Thyroid gland (tissue), 4 donors: ENCODE measurements at places on chromosomes 5 and 9.

DNA sequence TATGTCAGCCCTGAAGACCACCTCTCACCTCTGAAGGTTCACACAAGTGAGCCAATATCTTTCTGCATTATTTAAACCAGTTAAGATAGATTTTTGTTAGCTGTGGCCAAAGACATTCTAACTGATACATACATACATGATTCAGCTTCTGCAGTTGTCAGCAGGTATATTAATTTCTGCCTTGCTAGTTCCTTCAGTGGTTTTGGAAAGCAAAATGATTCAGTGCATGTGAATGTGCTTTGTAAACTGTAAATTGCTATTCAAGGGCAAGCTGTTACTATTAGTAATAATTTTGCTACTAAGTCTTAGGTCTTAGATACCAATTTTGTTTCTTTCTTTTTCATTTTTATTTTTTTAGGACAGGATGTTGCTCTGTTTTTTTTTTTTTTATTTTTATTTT lies 89.2 kb upstream of the ERBIN start:
- no peaks in the 10 kb centered on the region for H3K36me3 ChIP-seq
- no peak overlapping the region for H3K4me3 ChIP-seq
- H3K27ac ChIP-seq, result no peak overlapping the region
- H3K27me3 ChIP-seq, result no peaks in the 10 kb centered on the region

DNA sequence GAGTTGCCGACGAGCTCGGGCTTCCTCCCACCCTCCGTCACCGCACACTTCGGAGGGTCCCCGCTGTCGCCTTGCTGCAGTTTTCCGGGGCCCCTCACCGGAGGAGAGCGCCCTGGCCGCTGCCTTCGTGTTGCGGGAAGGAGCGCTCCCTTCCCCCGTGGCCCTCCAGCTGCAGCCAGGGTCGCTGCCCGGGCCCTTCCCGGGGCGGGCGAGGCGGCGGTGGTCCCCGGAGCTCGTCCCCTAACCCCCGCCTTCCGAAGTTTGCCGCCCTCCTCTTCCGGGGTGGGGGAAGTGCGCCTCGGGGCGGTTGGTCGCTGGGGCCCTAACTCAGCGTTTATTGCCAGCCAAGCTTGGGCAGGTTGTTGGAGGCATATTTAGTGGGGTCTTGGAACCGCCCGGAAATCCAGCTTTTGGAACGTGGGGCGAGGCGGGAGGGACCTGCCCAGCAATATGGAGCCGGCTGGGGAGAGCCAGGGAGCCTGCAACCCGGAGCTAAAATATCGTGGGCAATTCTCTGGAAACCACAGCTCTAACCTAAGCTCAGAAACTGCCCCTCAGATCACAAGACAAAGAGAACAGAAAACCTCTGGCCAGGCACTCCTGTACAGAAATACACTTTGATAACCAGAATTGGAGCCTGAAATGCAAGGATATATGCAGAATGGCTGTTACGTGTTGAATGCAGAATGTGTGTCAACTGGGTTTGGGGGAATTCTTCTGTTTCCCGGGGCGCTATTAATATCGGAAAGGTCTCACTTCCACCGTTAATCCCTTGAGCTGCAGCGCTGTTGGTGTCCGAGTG lies 890 bp downstream of the PIK3R1 start:
- H3K4me3 ChIP-seq, result peak overlapping the region; percentile 95
- DNase-seq, result peak; percentile 56
- no peaks in the 10 kb centered on the region for H3K27me3 ChIP-seq
- H3K4me1 ChIP-seq, result peaks cover 24% of the 10 kb centered on the region

DNA sequence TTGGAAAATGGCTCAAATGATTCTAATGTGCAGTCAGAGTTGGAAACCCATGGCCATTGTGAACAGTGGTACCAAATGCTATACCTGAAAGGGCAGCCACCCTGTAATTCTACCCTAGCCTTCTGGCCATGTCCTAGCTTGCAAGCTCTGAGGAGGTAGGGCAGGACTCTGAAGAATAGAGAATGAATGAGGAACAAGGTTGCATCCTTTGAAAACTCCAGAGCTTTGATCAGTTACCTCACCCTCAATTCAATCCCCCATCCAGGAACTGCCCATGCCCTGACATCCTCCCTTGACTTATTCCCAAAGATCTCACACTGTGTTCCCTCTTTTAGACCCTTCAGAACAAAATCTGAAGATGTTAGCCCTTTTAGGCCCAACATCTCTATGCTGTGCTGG lies 17.8 kb upstream of the ERMP1 start:
- H3K27me3 ChIP-seq, result no peaks in the 10 kb centered on the region
- peaks cover 24% of the 10 kb centered on the region for H3K4me1 ChIP-seq
- DNase-seq, result no peak

- H3K27ac ChIP-seq, result no peak overlapping the region
- no peak for DNase-seq
- no peak overlapping the region for H3K4me3 ChIP-seq
- H3K27me3 ChIP-seq, result no peaks in the 10 kb centered on the region
- peaks cover 13% of the 10 kb centered on the region for H3K36me3 ChIP-seq
- H3K4me1 ChIP-seq, result peaks cover 13% of the 10 kb centered on the region
Observed at GRCh38 chr9:98226516-98226915, 28.9 kb downstream of the TBC1D2 start.

DNA sequence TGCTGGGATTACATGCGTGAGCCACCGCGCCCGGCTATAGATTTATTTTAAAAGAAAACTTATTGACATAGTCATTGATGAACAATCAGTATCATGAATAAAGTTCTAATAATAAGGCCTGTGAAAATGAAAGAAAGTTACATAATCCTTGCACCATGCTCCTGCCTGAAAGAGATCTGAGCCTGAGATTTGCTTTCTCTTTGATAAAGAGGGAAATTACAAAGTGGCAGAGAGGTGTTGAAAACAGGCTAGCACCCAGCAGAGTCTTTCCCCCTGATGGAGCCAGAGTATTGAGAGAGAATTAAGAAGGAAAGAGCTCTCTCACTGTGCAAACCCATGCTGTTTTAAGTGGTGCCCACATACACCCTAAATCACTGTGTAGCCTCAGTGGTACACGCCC lies 37.2 kb downstream of the SLC6A7 start:
- no peaks in the 10 kb centered on the region for H3K4me1 ChIP-seq
- H3K27me3 ChIP-seq, result no peaks in the 10 kb centered on the region
- no peak for DNase-seq
- no peak overlapping the region for H3K27ac ChIP-seq
- H3K4me3 ChIP-seq, result no peak overlapping the region

GRCh38 chr5:41507501-41507900 lies 2.9 kb downstream of the PLCXD3 start:
- H3K27me3 ChIP-seq, result no peaks in the 10 kb centered on the region
- H3K4me3 ChIP-seq, result no peak overlapping the region
- no peak overlapping the region for H3K27ac ChIP-seq
- no peaks in the 10 kb centered on the region for H3K4me1 ChIP-seq

- H3K27me3 ChIP-seq, result no peaks in the 10 kb centered on the region
- no peak overlapping the region for H3K27ac ChIP-seq
- no peaks in the 10 kb centered on the region for H3K36me3 ChIP-seq
- H3K4me1 ChIP-seq, result peaks cover 6% of the 10 kb centered on the region
Observed at GRCh38 chr5:134451225-134451935, 39.7 kb upstream of the CDKN2AIPNL start.

DNA sequence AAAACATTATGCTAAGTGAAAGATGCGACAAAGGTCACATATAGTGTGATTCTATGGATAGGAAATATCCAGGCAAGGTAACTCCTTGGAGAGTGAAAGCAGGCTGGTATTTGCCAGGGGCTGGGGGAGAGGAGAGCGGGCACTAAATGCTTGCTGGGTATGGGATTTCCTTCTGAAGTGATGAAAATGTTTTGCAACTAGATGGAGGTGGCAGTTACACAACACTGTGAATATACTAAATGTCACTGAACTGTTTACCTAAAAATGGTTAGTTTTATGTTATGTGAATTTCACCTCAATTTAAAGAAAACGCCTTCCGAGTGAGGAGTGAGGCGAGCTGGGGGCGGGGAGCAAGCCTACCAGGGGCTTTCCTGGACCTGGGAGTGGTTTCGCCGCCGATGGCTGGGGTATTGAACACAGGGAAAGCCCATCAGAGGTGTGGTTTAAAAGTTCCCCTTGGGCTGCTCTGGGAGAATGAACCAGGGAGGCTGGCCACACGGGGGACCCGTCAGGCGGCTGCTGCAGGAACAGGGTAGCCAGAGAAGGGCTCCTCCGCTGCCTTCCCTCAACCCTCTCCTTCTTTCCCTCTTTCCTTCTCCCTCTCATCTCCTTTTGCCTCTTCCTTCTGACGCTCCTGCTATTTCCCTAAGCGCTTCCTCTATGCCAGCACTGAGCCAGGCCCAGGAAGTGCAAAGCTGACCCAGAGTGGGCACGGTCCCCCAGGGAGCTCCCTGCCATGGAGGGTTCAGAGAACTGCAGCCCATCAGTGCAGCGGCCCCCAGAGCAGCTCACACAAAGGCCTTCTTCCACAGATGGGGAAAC lies 4.9 kb downstream of the AKNA start:
- peaks cover 3% of the 10 kb centered on the region for H3K36me3 ChIP-seq
- H3K27me3 ChIP-seq, result no peaks in the 10 kb centered on the region
- H3K4me1 ChIP-seq, result peaks cover 29% of the 10 kb centered on the region
- H3K27ac ChIP-seq, result peak overlapping the region; percentile 46

- no peaks in the 10 kb centered on the region for H3K27me3 ChIP-seq
- H3K4me3 ChIP-seq, result no peak overlapping the region
- H3K27ac ChIP-seq, result no peak overlapping the region
- no peaks in the 10 kb centered on the region for H3K36me3 ChIP-seq
- H3K4me1 ChIP-seq, result no peaks in the 10 kb centered on the region
Observed at GRCh38 chr9:38214432-38214831, 145.4 kb upstream of the SHB start.

DNA sequence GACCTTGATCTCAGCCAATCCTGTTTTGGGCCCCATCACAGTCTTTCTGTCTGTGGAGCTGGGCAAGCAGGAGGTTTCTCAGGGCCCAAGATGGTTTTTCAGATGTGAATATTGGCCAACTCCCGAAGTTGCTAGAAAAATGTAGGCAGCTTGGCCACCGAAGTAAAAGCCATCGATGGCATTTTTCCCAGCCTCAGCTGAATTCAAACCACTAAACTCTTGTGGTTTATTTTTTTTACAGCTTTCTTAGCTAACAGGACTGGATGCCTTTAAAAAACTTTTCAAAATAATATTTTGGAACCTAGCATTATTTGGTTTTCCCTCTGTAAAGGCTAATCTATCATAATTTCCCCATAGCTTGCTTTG lies 102.5 kb upstream of the ERCC6L2 start:
- no peaks in the 10 kb centered on the region for H3K4me1 ChIP-seq
- H3K27me3 ChIP-seq, result no peaks in the 10 kb centered on the region
- DNase-seq, result no peak
- H3K27ac ChIP-seq, result no peak overlapping the region
- no peaks in the 10 kb centered on the region for H3K36me3 ChIP-seq

DNA sequence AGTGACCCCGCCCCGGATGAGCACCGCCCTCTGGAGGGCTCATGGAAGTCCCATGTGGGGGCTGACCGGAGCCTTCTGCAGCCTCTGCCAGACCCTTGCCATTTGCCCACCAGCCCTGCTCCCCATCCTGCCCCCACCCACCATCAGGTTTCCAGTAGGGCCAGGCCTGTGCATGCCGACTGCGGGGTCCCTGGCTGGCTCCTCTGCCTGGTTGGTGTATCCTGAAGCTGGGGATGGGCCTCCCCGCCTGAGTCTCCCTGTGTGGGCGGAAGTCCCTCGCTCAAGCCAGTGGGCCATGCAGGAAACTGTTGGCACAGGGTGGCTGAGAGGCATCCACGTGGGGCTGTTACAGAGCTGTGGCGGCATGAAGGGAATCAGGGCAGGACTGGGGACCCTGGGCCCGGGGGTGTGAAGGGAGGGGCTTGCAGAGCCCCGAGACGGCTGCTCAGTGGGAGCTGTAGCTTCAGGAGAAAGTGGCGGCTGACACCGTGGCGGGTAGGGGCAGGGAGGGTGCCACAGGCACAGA lies 88.7 kb downstream of the RXRA start:
- H3K27ac ChIP-seq, result peak overlapping the region; percentile 85
- H3K36me3 ChIP-seq, result peaks cover 12% of the 10 kb centered on the region
- no peaks in the 10 kb centered on the region for H3K27me3 ChIP-seq

- DNase-seq, result no peak
- H3K27me3 ChIP-seq, result no peaks in the 10 kb centered on the region
- H3K36me3 ChIP-seq, result no peaks in the 10 kb centered on the region
- no peak overlapping the region for H3K27ac ChIP-seq
- H3K4me3 ChIP-seq, result no peak overlapping the region
- H3K4me1 ChIP-seq, result no peaks in the 10 kb centered on the region
Observed at GRCh38 chr9:129270903-129271431, 92.9 kb upstream of the IER5L start.

GRCh38 chr9:35798658-35799374 lies 7.4 kb downstream of the NPR2 start:
- no peak for DNase-seq
- H3K36me3 ChIP-seq, result peaks cover 5% of the 10 kb centered on the region
- H3K4me3 ChIP-seq, result no peak overlapping the region
- H3K27ac ChIP-seq, result no peak overlapping the region
- H3K27me3 ChIP-seq, result no peaks in the 10 kb centered on the region

DNA sequence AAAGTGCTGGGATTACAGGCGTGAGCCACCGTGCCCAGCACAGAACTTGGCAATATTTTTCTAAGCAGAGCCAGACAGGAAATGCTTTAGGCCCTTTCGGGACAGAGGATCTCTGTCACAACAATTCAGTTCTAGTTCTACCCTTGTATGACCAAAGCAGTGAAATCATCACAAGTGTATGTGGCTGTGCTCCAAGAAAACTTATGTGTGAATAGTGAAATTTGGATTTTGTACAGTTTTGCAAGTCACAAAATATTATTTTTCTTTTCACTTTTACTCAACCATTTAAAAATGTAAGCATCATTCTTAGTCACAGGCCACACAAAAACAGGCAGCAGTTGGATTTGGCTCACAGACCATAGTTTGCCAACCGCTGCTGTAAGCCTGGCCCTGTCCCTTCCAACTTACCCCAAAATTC lies 20.4 kb upstream of the PRUNE2 start:
- DNase-seq, result no peak
- H3K4me1 ChIP-seq, result no peaks in the 10 kb centered on the region
- no peak overlapping the region for H3K4me3 ChIP-seq
- no peak overlapping the region for H3K27ac ChIP-seq

DNA sequence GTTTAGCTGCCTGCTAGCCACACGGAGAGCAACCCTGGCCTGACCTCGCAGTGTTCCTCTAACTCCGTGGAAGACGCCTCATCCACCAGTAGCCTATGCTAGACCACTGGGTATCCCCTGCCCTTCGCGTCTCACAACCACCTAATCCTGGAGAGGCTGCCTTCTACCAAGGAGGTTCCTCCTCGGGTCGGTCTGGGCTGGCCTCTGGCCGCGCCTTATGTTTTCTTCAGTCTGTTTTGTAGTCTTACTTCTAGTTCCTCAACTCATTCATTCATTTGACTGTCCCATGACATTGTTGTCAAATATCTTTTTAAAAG lies 1.6 kb upstream of the TPM2 start:
- H3K4me1 ChIP-seq, result peaks cover 12% of the 10 kb centered on the region
- H3K4me3 ChIP-seq, result peak overlapping the region; percentile 78
- H3K36me3 ChIP-seq, result no peaks in the 10 kb centered on the region
- H3K27ac ChIP-seq, result peak overlapping the region; percentile 94
- DNase-seq, result no peak
